ENCODE measurements at places on chromosomes 2 and 18.

- DNase-seq = no peak
These were observed 606.9 kb upstream of the NRXN1 start for GRCh38 chr2:51638811-51639210.

DNA sequence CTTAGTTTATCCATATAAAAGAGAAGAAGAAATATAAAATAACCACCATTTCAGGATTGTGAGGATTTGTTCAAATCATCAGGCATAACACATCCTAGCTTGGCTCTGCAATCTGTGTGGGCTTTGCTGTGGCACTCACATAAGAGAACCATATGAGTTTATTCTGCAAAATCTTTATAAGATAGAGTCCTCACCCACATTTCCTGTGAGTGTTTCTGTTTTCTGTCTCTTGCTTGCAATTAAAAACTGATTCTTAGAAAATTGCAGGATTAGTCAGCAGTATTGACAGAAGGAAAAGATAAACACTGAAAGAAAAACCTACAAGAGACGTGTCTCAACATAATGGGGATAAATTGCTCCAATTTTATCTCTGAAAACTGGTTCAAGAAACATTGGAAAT lies 258.5 kb downstream of the RND3 start:
- DNase-seq = no peak

- DNase-seq = no peak
These were observed 11.2 kb downstream of the ANKAR start for GRCh38 chr2:189685540-189686229.

- DNase-seq = no peak
These were observed 138.0 kb upstream of the ARHGAP28 start for GRCh38 chr18:6591491-6591890.

GRCh38 chr2:228329282-228329681 lies 147.8 kb upstream of the SPHKAP start:
- DNase-seq = no peak

DNA sequence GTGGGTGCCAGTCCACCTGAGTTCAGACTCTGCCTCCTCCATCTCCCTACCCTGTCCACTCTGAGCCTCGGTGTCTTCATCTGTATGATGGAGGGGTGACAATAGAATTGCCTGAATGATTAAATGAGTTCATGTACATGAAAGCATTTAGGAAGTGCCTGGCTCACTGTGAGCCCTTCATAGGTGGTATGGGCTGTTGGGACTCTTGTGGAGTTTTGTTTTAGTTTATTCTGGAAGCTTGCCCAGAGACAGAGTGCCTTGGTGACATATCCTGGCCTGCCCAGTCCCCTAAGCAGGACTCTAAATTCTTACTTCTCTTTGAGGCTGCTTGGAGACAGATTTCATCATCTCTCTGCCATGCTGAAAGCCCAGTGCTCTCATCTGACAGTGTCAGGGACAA lies 24.5 kb upstream of the GIGYF2 start:
- no peak for DNase-seq

GRCh38 chr2:14815201-14815600 lies 182.7 kb downstream of the LRATD1 start:
- no peak for DNase-seq

DNA sequence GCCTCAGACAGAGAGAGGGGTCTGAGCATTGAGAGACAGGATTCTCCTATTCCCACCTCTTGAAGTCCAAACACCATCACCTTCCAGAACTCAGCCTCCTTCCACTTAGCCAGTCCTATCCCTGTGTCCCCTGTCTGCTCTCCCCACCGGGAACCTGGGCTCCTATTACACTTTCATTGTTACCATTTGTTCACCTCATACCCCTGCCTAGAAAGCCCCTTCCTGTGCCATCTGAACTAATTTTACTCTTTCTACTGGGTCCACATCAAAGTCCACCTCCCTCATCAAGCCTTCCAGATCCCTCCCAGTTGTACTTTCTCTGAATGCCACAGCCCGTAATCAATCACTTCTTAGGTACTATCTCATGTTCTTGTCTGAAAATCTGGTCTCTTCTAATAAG lies 220.6 kb downstream of the ZBTB7C start:
- no peak for DNase-seq

GRCh38 chr18:31684279-31685096 lies at the start of gene B4GALT6:
TSS of gene B4GALT6 (minus strand) at chr18:31684581. CDS start at chr18:31684426, 155 bp downstream.
- no peak for DNase-seq

DNA sequence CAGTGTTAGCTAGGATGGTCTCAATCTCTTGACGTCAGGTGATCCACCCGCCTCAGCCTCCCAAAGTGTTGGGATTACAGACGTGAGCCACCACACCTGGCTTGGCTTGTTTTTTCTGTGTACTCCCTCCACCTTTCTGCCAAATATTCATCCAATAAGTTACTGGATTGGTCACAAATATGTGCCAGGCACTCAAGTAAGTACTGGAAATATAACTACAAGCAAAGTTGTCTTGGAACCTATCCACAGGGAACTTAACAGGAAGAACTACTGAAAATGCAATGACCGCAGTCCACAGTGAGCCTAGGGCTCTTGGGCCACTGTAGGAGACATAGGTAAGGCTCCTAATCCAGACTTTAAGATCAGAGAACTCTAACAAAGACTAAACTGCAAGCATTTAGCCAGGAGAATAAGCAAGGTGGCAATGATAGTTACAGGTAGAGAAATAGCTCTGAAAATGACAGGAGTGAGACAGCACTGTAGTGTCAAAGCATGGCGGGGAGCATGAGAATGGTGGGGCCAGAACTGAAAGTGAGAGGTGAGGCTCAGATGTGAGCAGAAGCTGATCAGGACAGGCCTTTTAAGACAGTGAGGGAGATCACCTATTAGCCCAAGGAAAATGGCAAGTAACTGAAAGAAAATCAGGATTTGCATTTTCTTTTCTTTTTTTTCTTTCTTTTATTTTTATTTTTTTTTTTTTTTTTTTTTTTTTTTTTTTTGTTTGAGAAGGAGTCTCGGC lies 252.1 kb downstream of the RBM43 start:
- DNase-seq = no peak

- no peak for DNase-seq
These were observed 592 bp upstream of the MARS2 start for GRCh38 chr2:197704434-197705120.

DNA sequence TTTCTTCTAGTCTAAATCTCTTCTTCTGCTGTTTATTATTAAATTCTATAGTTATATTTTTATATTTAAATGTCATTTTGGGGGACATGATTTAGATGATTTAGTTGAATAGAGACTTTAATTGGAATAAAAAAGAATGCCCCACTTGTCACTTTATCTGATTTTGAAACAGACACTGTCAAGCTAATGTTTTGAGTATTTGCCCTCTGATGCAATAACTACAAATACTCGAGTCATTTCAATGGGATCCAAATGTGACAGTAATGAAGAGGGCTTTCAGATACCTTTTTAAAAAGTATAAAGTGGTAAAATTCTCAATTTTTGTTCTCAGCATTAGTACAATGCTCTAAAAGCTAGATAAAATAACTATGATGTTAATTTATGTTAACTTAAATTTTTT lies 257.3 kb upstream of the SESTD1 start:
- DNase-seq = no peak

GRCh38 chr2:199316851-199317250 lies 140.9 kb downstream of the SATB2 start:
- DNase-seq = no peak

DNA sequence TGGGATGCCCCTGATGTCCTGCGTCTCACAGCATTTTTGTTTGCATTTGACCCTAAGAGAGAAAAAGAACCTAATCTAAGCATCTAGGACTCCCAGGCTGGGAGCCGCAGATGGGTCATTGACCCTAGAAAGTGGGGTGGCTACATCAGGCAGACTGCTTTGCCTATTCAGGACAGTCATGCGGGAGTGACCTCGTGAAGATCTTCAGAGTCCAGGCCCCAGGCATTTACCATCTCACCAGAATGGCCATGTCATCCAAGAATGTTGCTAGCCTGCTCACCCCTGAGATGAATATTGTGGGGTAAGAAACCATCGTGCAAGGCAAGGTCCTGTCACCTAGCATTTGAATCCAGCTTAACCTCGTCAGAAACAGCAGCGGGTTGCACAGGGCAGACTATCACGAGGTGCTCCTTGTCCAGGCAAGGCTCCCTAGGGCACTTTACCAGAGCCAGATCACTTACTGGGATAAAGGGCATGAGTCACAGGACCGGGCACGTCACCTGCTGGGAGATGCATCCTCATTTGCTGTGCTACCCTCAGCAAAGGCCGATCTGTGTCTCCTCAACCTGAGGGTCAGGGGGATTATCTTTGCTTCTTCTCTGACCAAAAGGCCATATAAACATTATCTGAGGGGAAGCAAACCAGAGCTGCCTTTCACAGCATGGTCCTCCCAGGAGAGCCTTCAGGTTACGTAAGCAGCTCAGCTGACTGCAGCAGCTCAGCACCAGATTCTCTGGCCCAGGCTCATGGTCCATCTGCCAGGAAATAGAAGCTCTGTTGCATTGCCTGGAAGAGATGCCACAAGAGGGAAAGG lies 162.3 kb downstream of the ACKR3 start:
- no peak for DNase-seq

- DNase-seq = no peak
These were observed 36.2 kb downstream of the PTPN18 start for GRCh38 chr2:130391872-130392670.

DNA sequence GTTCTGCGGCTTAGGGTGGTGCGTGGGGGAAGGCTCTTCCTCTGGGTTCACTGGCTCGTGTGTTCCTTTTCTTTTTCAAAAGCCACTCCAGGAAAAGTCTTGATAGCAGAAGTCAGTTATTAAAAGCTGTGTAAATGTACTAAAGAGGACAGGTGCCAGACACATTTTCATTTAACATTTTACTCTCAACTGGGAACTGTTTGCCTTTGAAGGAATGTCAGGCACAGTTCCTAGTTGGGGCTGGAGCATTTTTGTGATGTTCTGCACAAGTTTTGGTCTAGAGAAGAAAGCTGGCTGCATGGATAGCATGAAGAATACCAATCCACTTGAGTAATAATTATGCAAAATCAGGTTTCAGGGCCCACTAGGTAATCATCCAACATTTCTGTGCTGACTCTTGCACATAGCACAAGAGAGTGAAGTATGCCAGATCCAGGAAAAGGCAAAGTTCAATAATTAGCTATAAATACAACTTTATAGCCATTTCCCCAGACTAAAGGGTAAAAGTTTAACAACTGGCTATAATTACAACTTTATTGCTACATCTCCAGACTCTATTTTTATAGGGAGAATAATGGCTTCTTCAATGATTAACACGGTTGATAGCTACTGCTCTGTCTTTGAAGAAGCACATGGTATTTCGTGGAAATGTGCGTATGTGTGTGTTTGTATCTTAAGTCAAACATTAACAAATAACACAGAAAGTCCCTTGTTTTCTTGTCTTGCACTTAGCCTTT lies 16.2 kb downstream of the SCYGR8 start:
- DNase-seq = no peak

DNA sequence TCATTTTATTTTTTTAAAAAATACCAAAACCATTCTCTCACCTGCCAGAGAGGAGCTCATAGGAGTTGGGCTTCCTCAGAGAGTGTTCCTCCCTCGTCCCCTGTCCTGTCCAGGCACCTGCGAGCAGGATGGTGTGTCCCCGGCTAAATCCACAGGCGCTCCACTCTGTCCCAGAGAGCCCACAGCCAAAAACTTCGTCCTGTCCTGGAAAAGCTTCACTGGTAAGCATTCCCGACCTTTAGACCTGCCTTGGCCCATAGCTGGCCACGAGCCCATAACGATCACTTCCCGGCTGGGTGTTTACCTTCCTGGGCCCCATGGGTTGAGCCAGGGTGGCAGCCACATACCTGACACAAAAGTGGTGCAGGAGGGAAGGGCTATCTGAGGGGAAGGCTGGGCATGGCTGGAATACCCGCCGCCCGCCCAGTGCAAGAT lies at the start of gene NGEF:
NGEF (minus strand) TSS at position 230 of the 435 bp plus-strand sequence. CDS start 38,366 bp downstream, outside the sequence.
- no peak for DNase-seq

- DNase-seq = no peak
These were observed 177.7 kb downstream of the INSIG2 start for GRCh38 chr2:118265873-118266455.

DNA sequence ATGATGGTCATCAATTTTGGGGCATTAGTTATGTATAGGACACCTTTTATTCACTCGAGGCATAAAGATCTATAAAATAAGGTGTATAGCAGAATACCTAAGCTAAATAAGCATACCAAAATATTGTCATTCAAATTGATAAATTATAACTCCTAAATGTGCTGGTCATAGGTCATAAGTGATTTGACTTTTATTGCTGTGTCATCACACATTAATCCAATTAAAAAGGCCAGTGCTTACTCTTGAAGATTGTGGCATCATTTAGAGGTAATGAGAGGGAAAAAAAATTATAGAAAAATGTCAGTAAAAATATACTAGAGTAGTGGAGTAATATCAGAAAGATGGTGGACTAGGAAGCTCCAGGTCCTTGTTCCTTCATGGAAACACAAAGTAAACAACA lies 346.9 kb upstream of the LRRTM1 start:
- no peak for DNase-seq

DNA sequence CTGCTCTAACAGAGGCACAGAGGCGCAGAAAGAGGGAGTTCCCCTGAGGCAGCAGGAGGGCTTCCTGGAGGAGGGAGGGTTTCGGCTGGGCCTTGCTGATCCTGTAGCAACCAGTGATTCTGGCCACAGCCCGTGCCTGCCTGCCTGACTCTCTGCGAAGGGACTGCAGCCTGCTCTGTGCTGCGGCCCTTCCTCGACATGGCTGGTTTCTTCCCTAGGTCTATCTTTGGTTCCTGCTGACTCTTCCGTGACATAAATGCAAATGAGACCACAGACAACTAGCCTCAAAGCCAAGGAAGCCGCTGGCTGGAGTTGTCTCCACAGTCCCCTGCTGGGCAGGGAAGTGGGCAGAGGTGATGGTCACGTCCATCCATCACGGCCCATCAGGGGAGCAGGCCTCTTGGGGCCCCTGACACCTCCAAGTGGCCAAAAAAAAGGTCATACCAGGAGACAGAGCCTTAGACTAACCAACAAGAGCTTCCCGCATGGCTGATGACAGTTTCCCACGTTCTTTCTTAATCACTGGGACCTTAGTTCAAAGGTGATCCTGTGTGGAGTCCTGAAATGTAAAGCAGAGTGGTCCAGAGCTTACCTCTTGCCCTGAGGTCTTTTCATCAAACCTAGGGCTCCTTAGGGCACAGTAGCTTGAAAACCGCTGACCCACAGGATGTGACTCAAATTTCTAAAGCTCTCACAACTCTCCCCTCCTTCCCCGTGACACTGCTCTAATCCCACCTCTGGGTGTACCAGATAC lies 55.3 kb downstream of the HS1BP3 start:
- DNase-seq = no peak

DNA sequence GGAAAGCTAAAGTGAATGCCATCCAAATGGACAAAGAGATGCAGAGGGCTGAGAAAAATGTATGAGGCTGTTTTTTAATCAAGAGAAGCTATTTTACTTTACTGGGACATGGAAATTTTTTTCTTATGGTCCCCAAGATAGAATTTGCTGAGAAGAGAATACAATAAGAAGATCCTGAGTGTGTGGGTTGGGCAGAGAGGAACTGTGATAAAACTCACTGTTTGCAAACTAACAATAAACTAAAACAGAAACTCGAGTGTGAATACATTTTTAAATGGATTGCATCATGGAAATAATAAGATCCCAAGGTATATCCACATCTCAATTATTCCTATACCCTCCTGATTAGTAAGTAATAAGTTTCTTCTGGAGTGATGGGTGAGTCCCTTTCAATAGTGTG lies 4.4 kb downstream of the NEB start:
- no peak for DNase-seq

All from stimulated activated CD4-positive, alpha-beta T cell treated with anti-CD3 and anti-CD28 coated beads, Interleukin-4, amount 100 ng/mL, for 4 hours (primary cell).